ENCODE measurements at places on chromosomes 4 and X.

- no peak for DNase-seq
These were observed 134.6 kb downstream of the ASMT start for GRCh38 chrX:1749499-1749898.

DNA sequence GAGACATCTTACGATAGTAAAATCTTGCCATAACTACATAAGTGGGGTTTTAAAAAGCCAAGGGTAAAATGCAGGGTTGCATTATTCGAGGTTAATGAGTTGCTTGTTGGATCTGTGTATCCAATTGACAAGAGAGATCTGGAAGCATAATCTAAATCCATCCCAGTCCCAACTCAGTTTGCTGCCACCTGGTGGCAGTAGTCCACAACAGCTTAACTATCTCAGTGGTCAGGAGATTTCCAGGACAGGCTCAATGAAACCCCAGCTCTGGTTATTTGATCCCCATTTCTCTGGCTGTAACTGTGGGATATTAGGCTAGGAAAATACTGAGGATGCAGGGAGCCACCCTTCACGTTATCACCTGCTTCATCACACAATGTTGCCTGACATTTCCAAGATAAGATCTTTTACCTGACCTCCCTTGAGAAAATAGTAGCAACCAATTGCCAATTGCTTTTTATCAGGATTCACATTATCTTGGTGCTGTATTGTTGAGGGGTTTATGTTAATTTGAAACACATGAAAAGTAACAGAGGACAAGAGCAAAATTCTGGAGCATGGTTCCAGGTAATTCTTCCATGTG lies 88.2 kb upstream of the TNIP3 start:
- DNase-seq: peak; percentile 74

- DNase-seq: no peak
These were observed 173.5 kb downstream of the DCLK2 start for GRCh38 chr4:150251752-150252190.

GRCh38 chr4:45944000-45944399 lies 179.9 kb downstream of the GABRG1 start:
- DNase-seq: no peak

DNA sequence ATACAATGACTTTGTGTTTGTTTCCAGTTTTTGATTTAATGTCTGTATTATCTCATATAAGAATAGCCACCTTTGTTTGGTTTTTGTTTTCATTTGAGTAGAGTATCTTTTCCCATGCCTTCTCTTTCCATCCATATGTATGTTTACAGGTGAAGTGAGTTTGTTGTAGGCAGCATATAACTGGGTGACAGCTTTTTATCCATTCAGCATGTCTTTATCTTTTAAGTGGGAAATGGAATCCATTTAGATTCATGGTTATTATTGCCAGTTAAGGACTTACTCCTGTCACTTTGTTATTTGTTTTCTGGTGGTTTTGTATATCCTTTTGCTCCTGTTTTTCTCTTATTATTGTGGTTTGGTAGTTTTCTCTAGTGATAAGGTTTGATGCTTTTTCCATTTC lies 34.3 kb downstream of the SCLT1 start:
- no peak for DNase-seq

Measured in head of caudate nucleus (tissue), 42 donors.